ENCODE measurements at places on chromosomes 3 and 15.

DNA sequence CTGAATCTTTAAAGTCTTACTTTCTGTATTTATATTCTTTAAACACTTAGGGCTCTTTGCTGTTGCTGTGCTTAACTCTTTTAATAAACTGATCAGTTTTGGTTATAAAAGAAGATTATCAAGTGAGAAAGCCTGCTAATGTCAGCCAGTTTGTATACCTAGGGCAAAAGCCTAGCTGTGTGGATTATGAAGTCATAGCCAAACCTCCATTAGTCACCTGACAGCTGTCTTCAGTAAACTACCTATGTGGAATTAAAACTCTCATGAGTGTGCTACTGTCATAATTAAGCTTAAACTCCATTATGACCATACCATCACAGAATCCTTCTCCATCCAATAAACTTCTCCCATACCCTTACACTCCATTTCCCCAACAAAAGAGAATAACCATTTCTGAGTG, 762.7 kb downstream of the NTRK3 start:
- DNase-seq: no peak

- DNase-seq: no peak
These were observed 985 bp downstream of the LCMT2 start for GRCh38 chr15:43329217-43329959.

DNA sequence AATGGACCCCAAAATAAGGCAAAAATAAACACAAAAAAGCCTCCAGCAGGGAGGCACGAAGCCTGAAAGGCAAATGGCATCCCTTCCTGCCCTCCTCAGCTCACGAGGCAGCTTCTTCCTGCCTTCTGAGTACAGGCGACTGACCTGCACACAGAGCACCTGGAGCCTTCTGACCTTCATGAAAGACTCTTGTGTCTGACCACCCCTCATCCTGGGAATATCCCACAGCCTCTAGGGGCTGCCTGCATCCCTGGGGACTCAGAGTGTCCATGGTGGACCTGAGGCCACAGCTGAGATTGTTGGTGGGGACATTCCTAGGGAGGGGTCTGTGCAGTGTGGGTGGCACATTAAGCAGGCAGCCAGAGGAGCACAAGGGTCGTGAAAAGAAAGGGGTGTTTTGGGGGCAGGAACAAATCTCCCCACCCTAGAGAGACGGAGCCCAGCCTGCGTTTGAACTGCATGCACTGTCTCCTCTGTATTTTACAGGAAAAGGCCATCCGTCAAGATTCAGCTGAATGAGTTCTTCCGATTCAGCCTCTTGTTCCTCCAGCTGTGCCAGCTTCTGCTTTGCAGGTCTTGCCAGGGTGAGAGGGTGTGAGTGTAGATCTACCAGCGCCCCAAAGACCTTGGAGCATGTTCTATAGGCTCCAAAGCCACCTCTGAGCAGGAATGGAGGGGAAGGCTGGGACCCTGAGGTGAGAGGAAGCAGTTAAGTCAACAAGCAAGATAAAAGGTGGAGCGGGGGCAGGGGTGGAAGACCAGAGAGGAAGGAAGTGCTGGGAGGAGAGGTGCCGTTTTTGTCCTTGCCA, 80.4 kb upstream of the MEF2A start:
- DNase-seq: no peak

- no peak for DNase-seq
These were observed 59.7 kb downstream of the IQSEC1 start for GRCh38 chr3:13013566-13013965.

DNA sequence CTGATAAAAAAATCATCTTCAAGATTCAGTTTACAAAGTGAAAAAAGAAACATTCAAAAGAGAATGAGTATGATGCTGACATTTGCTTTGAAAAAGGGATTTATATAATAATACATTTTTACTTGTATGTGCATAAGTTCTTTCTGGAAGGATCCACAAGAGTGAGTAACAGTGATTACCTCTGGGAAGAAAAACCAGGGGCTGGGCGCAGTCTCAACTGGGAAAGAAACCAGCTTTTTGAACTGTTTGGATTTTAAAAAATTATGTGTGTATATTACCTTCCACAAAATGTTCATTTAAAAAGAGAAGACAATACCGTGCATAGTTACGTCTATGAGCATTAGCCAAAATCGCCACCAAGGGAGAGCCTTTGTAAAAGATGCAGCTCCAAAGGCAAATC, 1.3 kb downstream of the CLEC3B start:
- DNase-seq: no peak

DNA sequence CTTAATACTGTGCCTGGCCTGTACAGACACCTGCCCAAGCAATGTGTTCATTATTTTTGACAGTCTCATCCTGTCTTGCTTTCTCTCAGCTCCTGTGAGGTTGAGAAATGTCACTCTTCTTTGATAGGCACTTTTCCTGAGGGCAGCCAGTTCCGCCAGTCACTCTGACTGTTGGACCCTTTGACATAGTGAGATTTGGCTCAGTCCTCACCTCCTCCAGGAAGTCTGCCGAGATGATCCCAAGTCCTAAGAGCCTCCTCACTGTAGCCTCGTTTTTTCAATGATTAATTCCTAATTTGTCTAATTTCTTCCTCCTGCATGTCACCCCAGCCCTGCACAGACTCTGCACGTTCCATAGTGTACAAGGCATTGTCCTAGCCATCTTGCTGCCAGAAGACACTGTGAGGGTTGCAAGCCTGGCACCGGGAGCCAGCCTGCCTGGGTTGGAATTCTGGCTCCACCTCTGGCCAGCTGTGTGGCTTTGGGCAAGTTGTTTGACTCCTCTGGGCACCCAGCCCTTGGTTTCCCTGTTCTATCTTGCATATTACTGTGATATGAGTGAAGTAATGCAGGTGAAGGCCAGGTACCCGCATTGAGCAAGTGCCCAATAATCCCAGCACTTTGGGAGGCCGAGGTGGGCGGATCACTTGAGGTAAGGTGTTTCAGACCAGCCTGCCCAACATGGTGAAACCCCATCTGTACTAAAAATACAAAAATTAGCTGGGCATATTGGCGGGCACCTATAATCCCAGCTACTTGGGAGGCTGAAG, 24.3 kb downstream of the RPLP1 start:
- DNase-seq: no peak

DNA sequence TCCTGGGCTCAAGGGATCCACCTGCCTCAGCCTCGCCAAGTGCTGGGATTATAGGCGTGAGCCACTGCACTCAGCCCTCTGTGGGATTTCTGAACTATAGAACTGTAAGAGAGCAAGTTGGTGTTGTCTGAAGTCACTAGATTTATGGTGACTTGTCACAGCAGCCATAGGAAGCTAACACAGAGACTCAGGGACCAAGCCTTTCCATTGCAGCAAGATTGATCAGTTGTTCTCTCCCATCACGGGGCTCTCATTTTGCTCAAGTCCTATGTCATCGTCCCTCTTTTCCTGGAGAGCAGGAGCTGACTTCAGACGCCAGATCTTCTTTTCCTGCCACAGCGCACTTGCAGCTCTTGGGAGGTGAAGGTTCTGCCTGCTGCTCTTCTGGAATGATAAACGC, 61.0 kb downstream of the APBA2 start:
- no peak for DNase-seq

GRCh38 chr3:32945136-32945535, 6.3 kb upstream of the CCR4 start:
- no peak for DNase-seq

- no peak for DNase-seq
These were observed 2.5 kb downstream of the IFT122 start for GRCh38 chr3:129442486-129442885.

DNA sequence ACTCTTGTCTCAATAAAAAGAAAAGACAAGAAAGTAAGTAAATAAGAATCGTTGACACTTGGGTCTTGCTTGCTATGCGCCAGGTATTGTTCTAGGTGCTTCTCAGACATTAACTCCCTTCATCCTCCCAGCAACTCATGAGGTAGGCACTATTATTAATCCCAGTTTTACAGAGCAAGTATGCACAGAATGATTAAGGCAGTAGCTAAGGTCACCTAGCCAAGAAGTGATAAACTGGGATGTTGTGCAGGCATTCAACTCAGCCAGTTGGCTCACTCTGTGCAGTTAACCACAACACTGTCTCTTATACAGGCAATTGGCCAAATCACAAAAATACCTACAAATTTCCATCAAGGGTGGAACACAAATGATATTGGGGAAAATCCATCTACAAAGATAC, 1.7 kb upstream of the C3orf33 start:
- no peak for DNase-seq

Data from MV-4-11 (cell line).